Tibial artery (tissue), 4 donors: ENCODE measurements at places on chromosomes 1 and 21.
A peak's percentile ranks its signal among the peaks of the same experiment; 100 is the strongest.

- DNase-seq, result no peak
Measured at GRCh38 chr1:157202331-157202730, 64.1 kb upstream of the ETV3 start.

DNA sequence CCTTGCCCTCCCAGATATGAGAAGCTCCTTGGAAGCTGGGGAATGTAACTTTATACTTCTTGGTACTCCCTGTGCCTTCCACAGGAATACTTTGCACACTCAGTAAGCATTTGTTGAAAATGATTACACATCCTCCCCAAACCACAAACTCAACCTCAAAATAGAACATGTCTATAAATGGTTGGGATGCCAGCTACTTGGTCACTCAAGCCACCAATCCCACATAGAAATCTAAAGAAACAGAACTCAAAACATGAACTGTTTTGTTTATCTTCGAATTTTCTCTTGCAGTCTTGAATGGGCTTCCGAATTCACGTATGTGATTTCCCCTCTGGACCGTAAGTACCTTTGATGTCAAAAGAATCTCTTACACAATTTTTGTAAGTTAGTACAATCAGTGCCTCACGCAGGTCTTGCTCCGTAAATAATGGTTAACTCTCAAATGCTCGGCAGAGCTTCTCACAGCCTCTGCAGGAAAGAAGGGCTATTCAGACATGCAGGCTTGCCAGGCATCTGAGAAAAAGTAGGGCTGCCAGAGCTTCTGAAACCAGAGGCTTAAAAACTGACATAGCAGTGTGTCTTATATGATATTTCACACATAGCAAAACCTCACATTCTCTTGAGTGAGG lies 26.9 kb downstream of the SORT1 start:
- DNase-seq, result no peak

- no peak for DNase-seq
Measured at GRCh38 chr1:49651136-49651535, 372.6 kb downstream of the AGBL4 start.

DNA sequence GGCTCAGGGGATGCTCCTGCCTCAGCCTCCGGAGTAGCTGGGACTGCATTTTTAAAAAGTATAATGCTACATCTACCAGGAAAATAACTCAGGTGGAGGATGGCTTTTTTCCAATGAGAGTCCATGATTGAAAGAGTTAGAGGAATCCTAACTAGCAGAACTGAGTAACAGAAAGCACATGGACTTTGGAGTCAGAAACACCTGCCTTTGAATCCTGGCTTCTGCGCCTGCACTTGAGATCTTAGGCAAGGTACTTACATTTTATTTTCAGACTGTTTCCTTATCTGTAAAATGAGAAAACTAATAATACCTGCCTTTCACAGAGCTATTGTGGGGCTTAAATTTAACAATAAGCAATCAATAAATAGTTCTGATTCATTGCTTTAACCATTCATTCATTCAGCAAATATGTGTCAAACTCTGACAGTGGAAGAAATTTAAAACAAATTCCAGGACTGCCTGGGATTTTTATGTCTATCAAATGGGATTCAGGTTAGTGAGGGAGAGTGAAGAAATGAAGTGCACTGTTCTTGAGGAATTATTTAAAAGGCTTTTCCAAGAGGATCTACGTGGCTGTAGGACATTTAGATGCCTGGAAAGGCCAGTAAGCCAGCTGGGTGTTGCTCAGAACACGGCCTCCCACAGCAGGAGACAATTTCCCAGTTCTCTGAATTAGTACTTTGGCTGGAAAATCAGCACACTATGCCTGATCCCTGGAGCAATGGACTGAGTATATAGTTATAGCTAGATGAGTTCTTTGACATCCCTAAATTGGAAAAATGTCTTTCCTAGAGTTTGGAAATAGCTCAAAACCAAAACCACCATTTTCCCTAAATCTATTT lies 12.8 kb upstream of the LBR start:
- DNase-seq, result no peak

DNA sequence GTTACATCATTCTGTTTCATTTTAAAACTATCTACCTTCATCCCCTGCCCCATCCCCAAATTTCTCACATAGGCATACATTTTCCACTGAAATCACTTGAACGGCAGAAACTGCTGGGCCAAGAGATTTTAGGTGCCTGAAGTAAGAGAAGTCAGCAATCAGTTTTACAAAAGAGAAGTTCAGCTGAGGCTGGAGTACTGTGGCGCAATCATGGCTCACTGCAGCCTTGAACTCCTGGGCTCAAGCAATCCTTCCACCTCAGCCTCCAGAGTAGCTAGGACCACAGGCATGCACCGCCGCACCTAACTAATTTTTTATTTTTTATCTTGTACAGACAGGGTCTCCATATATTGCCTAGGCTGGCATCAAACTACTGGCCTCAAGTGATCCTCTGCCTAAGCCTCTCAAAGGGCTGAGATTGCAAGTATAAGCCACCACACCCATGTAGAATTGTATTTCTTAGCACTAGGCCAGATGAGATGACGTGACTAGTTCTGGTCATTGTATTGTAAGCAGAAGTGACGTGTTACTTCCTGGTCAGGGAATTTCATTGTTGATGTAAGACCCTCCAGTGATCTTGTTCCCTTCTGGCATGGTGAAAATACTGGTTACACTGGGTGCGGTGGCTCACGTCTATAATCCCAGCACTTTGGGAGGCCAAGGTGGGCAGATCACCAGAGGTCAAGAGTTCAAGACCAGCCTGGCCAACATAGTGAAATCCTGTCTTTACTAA lies 7.1 kb downstream of the BECN2 start:
- peak; percentile 28 for DNase-seq
